ENCODE measurements at places on chromosomes 5 and 9. TPM values are rescaled to one million over a fixed set of nuclear protein-coding genes. Genes with fewer than 3 reads are reported as not detected.

Gene FAM221B
- polyA plus RNA-seq, result not detected

Gene CACNA1B
- polyA plus RNA-seq, result not detected

GRCh38 chr9:78954286-78954685 lies 617.5 kb upstream of the TLE4 start:
- DNase-seq, result no peak

DNA sequence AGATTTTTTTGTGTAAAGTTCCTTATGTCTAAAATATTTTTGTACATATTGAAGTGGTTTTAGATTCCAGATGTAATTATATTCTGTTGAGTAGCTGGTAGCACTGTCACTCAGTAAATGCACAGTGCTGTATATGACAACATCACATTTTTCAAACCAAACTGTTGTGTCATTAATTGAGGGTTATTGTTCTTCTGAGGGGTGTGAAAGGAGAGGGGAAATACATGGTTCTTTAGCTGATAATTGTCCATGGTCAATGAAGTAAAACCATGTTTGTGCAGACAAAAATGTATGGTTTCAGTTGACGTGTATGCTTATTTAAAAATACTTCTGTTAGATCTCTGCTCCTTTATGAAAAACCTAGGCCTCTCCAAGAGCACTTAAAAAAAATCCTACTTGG lies 3.3 kb downstream of the ZNF462 start:
- DNase-seq, result no peak

GRCh38 chr9:69485466-69485865 lies 160.5 kb downstream of the ENTREP1 start:
- DNase-seq, result no peak

Data from psoas muscle (tissue), 8 donors.